SJSA1 (cell line): ENCODE measurements at places on chromosomes 6 and 20. TPM values are rescaled to one million over a fixed set of nuclear protein-coding genes. Genes with fewer than 3 reads are reported as not detected.

Gene SLC22A16
- not detected in 2 replicates for total RNA-seq

Gene TRIM10
- total RNA-seq: not detected in 2 replicates

Gene HAO1
- total RNA-seq: not detected in 2 replicates

Gene FILIP1
- 2.4 and 4.1 TPM in 2 replicates for total RNA-seq

Gene CTAGE9
- total RNA-seq: 0.26 TPM in 1 of 2 replicates, not detected in the other

Gene RHAG
- total RNA-seq: not detected in 2 replicates

Gene HLA-DQB1
- total RNA-seq: not detected in 2 replicates

Gene ACTL10
- not detected in 2 replicates for total RNA-seq

Gene UNC93A
- not detected in 2 replicates for total RNA-seq

Gene COL11A2
- 0.32 TPM in 1 of 2 replicates, not detected in the other for total RNA-seq

Gene MYCT1
- total RNA-seq: 0.39 TPM in 1 of 2 replicates, not detected in the other

Gene RGS17
- 0.37 and 1.3 TPM in 2 replicates for total RNA-seq

Gene OTOR
- not detected in 2 replicates for total RNA-seq

Gene SPATS1
- not detected in 2 replicates for total RNA-seq

Gene RAD21L1
- total RNA-seq: 0.19 and 0.29 TPM in 2 replicates

Gene DEF6
- total RNA-seq: 0.05 TPM in 1 of 2 replicates, not detected in the other

DNA sequence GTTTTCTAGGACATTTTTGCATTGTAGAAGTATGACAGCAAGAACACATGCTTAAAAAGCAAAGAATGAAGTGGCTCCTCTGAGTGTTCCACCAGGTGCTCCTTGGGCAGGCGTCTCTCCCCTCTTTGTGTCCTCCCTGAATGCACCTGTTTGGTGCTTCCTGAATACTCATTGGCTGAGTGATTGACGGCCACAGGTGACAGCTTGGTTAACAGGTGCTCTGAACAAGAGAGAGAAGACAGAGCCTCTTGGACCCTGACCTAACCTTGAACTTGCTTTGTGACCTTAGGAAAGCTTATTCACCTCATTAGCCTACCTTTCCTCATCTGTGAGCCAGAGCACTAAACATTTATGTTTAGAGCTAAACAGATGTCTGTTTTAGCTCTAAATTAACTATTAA, 93.7 kb downstream of the TULP4 start:
- DNase-seq: no peak

GRCh38 chr20:47019121-47019824, 124.6 kb downstream of the EYA2 start:
- DNase-seq: no peak

GRCh38 chr6:51463321-51463720, 624.1 kb downstream of the PKHD1 start:
- no peak for DNase-seq

DNA sequence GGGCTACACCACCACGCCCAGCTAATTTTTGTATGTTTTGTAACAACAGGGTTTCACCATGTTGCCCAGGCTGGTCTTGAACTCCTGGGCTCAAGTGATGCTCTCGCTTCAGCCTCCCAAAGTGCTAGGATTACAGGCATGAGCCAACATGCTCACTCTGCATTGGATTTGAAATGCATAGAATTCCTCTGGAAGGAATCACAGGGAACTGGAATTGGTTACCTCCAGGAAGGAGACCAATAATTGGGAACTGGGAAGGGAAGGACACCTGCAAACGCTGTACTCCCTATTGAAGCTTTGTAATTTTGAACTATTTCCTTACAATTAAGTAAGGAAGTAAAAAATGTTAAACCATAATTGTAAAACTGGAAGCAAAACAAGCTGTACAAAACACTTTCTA, 12.3 kb upstream of the TP53INP2 start:
- no peak for DNase-seq

- peak; percentile 69 for DNase-seq
Measured at GRCh38 chr6:34391786-34392496, 528 bp downstream of the NUDT3 start.

DNA sequence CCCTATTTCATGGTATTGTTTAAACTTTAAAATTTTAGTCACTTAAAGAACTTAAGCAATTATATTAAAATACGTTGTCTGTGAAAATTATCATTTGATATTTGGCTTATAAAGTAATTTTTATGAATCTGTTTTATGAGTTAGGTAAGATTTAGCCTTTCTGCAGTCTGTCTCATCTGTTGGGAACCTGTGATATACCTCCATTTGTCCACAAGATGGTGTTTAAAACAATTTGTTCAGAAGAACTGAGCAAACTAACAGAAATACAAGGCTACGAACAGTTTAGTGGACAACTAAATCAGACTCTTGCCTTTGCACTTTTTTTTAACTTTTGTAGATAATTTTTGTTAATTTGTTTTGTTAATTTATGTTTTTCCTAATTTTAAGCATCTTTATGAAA, 92.4 kb downstream of the COL9A1 start:
- no peak for DNase-seq

DNA sequence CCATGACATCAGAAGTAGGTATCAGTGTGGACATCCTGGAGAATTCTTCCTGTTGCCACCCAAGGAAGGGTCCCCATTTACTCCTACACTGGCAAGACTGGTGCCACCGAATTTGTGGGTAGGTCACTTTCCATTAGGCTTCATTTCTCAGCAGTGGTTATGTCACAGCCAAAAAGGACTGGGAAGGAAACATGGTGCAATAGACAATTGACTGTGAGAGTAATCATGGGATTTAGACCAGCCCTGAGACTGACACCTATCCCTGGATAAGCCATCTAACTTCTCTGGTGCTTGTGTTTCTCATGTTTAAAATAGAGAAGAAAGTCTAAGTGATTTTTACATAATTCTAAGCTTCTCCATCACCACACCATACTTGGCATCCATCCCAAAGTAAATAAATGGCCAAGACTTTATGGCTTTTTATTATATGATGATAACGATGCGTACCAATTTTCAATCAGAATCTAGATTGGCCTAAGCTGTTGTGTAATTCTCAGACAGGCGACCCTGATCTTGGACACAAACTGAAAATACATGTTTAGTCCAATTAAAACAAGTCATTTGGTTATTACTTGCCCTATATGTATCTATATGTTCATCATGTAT, 10.2 kb downstream of the SMPDL3A start:
- no peak for DNase-seq

- DNase-seq: no peak
Measured at GRCh38 chr6:35037664-35038038, 103.5 kb downstream of the TCP11 start.

DNA sequence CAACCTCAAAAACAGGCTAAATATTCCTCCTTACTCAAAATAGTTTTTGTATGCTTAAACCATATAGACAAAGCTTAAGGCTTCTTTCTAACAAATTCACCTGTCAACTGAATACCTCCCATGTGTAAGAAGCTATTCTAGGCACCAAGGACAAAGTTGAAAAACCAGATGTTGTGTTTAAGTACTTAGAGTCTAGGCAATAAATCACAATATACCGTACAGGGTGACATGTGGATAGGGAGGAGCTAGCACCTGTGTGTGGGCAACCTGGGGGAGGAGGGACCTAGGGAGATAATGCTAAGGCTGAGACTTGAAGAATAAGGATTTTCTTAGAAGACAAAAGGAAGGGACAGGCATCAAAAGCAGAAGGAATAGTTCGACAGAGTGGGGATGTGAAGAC, 123.5 kb downstream of the LMBRD1 start:
- DNase-seq: no peak

- peak; percentile 69 for DNase-seq
Measured at GRCh38 chr6:35031611-35032529, 109.3 kb downstream of the TCP11 start.

DNA sequence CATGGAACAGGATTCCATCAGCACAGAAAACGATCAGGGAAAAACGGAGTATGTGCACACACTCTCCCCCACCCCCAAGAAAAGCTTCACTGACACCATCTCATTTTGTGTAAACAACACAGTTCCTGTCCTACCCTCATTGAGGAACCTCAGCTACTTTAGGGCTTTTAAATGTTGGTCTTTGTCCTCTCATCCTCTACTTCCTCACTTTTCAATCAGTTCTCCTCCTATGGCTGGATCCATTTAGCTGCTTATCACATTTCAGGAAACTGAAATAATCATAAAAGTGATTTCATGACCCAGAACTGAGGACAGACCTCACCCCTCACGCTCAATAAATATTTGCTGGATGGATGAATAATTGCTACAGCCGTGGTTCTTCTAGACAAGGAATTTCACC, 33.1 kb upstream of the PNRC1 start:
- DNase-seq: no peak

GRCh38 chr6:143123941-143124340, 63.3 kb downstream of the AIG1 start:
- no peak for DNase-seq

- no peak for DNase-seq
Measured at GRCh38 chr6:130063806-130064205, 45.4 kb downstream of the L3MBTL3 start.

DNA sequence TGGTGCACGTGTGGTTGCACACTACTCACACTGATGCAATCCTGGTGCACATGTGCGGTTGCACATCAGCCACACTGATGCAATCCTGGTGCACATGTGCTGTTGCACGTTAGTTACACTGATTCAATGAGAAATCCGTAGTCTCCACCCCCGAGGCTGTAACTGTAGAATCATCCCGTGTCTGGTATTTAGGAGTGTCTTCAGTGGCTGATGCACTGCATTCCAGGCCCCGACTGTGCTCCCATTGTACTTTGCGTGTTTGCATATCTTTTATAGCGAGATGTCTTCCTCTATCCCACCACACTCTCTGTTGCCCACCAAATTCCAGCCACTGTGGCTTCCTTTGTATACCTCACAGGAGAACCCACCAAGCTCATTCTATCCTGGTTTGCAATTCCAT, 87.8 kb upstream of the MTHFD1L start:
- DNase-seq: no peak

DNA sequence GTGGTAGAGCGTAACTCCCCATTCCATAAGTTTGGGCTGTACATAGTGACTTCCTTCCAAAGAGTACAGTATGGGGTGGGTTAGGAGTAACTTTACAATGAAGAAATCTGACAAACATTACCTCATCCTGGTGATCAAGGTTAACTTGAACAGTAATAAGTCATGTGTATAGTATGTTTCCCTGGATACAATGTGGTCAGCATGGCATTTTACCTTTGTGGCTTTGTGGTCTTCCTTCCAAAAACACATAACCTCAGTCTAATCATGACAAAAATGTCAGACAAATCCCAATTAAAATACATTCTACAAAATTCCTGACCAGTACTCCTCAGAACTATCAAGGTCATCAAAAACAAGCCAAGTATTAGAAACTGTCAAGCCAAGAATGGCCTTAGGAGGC, 225.1 kb downstream of the UBE3D start:
- DNase-seq: no peak

DNA sequence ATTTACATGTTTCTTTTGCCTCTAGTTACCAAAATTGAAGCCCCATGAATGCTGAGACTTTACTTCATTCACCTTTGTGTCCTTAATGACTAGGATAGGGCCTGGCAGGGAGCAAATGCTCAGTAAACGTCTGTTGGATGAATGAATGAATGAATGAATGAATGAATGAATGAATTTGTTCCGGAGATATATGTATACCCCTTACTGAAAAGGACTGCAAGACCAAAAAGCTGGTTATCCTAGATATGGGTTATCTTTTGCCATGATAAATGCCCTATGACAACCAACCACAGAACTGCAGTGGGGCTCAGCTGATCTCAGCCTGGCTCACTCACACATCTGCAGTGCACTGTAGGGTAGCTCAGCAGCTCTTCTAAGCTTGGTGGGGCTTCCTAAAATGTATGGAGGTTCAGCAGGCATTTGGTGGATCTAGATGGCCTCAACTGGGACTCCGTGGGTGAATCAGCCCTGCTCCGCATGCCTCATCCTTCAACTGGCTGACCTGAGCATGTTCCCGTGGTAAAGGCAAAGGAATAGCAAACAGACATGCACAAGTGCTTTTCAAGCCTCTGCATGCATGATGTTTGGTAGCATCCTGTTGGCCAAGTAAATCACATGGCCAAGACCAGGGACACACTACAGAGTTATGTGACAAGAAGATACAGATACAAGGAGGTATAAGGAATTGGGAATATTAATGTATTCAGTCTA, 378.7 kb upstream of the SOX4 start:
- DNase-seq: no peak

- DNase-seq: peak; percentile 89
Measured at GRCh38 chr20:50415516-50416268, 94.5 kb upstream of the PTPN1 start.

DNA sequence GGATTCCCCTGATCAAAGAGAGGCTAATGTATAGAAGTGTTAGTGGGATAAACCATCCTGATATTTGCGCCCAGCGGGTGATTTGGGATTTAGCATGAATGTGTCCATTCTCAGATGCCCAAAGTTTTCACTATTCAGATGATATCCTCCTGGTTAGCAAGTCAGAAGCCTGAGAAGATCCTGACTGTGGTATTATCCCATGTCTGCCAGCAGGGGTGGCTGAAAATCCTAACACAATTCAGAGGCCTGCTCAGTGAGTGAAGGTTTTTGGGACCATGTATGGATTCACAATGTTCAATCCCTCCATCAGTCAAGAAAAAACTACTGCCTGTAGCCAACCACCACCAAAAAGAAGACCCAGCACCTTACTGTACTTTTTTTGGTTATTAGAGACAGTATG, 34.1 kb upstream of the SPACA1 start:
- no peak for DNase-seq

- DNase-seq: peak; percentile 88
Measured at GRCh38 chr6:113994934-113995342, 24.0 kb upstream of the HDAC2 start.

DNA sequence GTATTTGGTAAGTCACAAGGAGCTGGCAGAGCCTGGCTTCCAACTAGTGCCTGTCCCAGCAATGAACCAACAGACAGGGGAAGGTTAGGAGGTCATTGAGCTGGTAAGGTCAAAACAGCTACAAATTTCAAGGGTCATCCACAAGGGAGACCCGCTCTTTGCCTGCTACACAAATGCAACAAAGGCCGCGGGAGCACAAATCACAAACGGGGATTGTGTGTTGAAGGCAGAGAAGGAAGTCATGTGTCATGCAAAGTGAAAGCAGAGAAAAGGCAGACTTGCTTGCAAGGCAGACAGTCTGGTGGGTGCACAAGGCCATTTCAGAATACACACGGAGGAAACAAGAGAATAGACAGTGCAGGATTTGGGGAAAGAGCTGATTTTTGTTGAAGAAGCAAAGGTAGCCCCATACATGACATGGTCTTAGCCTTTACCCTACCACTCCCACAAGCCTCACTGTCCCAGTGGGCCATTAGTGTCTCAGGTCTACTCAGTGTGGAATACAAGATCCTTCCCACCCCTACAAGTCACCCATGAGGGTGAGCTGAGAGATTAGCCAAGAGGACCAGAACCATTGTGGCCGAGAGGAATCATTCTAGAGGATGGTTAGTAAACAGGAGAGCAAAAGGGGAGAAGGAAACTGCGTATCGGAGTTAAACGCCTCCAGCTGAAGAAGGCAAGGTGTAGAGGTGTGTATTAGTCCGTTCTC, 18.1 kb upstream of the SAMHD1 start:
- DNase-seq: no peak

- DNase-seq: no peak
Measured at GRCh38 chr6:151004383-151005024, 139.0 kb downstream of the MTHFD1L start.

GRCh38 chr6:108585921-108586536, 25.3 kb downstream of the FOXO3 start:
- DNase-seq: no peak

- DNase-seq: no peak
Measured at GRCh38 chr6:151753581-151753980, 53.9 kb upstream of the ESR1 start.

GRCh38 chr6:47168180-47168579, 126.0 kb upstream of the ADGRF1 start:
- DNase-seq: peak; percentile 58

GRCh38 chr6:160781298-160781697, 79.3 kb downstream of the PLG start:
- DNase-seq: no peak

- DNase-seq: no peak
Measured at GRCh38 chr20:43564993-43565757, 6.3 kb downstream of the SGK2 start.
